Stimulated activated CD4-positive, alpha-beta T cell treated with anti-CD3 and anti-CD28 coated beads, Interleukin-4, amount 100 ng/mL, for 48 hours (primary cell): ENCODE measurements at places on chromosomes 5 and 9.

GRCh38 chr9:68802525-68803015 is 97.5 kb downstream of the PIP5K1B start:
- DNase-seq, result peak; percentile 35

DNA sequence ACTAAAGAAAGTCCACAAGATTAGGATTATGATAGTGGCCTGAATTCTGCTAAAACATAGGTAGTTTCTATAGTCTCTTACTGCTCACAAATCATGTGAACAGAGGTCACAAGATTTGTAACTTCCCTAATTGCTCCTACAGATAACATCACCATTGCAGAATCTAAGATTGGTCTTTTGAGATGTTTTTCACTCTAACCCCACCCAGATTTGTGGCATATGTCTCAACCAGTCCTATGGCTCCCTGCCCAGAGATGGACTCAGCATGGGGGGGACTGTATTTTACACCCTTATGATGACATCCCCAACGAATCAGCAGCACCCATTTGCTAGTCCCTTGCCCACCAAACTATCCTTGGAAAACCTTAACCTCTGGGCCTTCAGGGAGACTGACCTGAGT is 1046.2 kb downstream of the CDH12 start:
- no peak for DNase-seq

GRCh38 chr9:119412399-119412798 is 43.2 kb upstream of the BRINP1 start:
- no peak for DNase-seq

DNA sequence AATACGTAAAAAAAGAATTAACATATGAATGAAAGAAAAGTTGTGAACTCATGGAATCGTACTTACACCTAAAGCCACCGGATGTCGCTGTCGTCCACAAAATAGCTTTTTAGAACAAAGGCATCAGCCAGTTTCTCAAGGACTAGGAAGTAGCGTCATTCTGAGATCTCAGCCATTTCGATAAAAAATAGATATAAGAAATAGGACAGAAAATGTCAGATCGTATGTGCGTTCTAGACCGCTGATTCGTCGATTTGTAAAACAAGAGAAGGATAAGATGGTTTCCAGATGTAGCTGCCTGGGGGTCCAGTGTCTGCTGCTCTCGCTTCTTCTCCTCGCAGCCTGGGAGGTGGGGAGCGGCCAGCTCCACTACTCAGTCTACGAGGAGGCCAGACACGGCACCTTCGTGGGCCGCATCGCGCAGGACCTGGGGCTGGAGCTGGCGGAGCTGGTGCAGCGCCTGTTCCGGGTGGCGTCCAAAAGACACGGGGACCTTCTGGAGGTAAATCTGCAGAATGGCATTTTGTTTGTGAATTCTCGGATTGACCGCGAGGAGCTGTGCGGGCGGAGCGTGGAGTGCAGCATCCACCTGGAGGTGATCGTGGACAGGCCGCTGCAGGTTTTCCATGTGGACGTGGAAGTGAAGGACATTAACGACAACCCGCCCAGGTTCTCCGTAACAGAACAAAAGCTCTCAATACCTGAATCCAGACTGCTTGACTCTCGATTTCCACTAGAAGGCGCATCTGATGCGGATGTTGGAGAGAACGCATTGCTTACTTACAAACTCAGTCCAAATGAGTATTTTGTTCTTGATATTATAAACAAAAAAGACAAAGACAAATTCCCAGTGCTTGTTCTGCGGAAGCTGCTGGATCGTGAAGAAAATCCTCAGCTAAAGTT is at the start of gene PCDHA10:
TSS of gene PCDHA10 (plus strand) at position 126 of the 903 bp plus-strand sequence. CDS start at position 278, 152 bp downstream.
- no peak for DNase-seq
